ENCODE measurements at places on chromosomes 13 and 19.
A peak's percentile ranks its signal among the peaks of the same experiment; 100 is the strongest.

GRCh38 chr13:101230271-101230890, 185.9 kb downstream of the NALCN start:
- no peak for DNase-seq

DNA sequence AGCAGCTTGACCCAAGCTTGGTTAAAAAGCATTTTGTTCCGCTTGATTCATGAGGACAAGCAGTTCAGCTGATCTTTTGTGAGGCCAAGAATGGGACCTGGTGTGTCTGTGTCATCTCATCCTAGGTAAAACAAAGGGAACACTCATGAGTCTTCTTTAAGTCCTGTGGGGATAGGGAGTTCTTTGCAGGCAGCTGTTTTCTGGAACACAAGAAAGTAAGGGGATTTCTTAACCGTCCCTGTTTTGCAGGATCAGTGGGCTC, 134.5 kb upstream of the TMTC4 start:
- no peak for DNase-seq

- DNase-seq = no peak
These were observed 16.8 kb upstream of the CERS4 start for GRCh38 chr19:8192221-8192820.

DNA sequence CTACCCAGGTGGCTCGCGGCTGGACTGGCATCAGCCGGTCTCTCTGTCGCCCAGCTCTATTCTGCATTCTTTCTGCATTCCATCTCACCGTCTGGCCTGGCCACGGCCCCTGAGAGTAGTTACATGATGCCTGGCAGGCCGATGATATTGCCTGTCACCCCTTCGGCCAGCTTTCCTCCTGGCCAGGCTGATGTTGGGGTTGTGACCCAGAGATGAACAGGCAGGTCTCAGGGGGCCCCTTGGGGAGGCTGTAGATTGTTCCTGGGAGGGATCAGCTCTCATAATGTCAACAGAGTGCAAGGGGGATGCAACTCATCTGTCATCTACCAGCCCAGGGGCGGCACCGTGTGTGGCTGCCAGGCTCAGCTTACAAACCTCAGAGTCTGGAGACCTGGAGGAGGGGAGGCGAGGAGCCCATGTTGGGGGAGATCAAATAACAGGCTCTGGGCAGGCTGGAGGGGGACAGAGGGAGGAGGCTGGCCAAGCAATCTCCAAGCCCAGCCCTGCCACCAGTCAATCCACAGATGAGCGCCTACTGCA, 13.6 kb upstream of the FBXO17 start:
- DNase-seq = no peak

DNA sequence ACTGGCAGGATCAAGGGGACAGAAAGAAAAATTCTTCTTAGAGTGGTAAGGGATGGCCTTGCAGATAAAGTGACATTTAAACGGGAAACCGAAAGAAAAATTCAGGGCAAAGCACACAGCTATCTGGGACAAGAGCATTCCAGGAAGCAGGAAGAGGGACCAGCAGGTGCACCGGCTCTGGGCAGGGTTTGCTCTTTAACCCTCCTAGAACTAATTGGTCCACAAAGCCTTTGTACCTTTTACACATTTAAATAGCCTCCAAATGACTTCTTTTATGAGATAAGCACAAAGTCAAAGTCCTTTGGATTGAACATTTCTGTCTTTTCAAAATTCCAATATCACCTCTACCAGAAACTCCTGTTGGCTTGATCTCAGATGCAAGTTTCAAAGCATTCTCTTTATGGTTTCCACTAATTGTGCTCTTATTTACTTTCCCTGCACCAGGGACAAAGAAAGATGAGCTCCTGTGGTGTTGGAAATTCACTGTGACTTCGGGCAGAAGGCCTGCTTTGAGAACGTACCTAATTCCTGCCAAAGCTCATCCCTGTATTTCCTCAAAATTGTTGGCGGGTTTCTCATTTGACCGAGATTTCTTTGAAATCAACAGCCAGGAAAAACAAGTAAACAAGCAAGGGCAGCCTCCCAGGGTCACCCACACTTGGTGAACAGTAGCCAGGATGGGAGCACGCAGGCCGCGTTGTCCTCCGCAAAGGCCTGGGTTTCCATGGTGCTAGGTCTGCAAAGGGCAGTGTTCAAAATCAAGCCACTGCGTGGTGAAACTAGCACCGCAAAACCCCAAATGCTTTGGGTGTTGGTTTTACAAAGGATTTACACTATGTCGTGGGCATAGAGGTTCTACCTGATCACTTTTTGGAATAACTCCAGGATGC, 98.6 kb downstream of the IRS2 start:
- DNase-seq = no peak

- DNase-seq = no peak
These were observed 5.8 kb downstream of the CPAMD8 start for GRCh38 chr19:17020823-17021222.

GRCh38 chr13:91169321-91170050, 178.0 kb upstream of the MIR17HG start:
- DNase-seq = no peak

DNA sequence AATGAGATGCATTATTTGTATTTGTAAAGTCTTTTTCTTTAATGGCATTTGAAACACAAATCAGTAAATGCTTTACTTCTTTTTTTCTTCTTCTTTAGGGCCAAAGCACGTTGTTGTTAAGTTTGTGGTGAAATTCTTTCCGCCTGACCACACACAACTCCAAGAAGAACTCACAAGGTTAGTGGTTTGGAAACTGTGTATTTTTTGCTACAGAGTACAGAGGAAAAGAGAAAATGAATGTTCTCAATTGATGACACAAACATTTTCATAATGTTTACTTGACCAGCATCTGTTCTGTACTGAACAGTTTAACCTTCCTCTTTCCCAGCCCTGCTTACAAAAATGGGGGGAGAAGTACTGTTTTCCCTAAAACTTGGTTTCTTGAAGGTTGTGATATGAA, 190.9 kb upstream of the RNF113B start:
- DNase-seq = no peak

DNA sequence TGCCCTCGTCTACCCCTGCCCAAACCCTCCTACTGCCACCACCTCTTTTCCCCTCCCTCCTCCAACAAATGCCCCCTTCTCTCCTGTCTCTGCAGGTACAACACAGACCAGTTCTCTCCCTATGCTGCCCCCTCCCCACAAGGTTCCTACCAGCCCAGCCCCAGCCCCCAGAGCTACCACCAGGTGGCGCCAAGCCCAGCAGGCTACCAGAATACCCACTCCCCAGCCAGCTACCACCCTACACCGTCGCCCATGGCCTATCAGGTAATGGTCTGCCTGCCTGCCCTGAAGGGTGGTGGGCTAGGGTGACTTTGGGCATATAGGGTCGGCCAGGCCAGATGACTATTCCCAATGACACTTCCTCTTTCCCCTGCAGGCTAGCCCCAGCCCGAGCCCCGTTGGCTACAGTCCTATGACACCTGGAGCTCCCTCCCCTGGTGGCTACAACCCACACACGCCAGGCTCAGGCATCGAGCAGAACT, 6.5 kb upstream of the TIMM50 start:
- peak; percentile 77 for DNase-seq

DNA sequence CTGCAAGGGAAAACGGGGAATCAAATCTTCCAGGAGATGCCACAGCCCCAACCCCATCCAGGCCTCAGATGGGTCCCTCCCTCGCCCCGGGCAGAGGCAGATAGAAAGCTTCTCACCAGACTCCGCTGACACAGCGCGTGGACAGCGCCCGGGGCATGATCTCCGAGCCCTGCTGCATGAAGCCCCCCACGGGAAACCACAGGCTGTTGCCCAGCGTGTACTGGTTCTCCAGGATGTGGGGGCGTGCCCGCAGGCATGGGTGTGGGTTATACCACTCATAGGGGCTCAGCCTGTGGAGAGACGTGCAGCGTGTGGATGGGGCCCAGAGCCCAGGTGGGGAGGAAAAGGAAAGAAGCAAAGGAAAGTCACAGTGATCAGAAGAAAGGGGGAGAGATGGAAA, 27.2 kb upstream of the ATP1A3 start:
- no peak for DNase-seq

DNA sequence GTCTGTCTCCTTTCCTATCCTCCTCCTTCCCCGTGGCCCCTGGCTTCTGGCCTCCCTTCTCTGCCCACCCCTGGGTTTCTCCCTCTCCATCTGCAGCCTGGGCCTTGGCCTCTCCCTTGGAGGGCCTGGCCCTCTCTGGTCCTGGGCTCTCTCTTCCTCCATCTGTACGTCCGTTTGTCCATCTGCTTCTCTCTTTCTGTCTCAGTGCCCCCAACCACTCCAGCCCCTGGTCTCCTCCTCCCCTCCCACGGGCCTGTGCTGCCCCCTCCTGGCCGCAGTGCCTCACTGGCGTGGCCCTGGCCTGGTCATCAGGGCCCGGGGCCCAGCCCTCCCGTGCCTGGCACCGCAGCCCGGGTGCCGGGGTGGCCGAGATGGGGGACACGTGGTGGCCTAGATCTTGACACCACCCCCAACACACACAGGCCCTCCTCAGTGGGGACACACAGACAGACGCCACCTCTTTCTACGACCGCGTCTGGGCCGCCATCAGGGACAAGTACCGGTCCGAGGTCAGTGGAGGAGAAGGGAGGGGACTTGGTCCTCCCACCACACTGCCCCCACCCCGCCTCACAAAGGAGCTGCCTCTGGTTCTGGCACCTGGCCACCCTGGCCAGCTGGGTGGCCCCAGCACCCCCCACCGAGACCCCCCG, 11.3 kb downstream of the PRKCSH start:
- DNase-seq = peak; percentile 40

GRCh38 chr19:51114087-51114729, 6.0 kb upstream of the CTU1 start:
- DNase-seq = peak; percentile 33

DNA sequence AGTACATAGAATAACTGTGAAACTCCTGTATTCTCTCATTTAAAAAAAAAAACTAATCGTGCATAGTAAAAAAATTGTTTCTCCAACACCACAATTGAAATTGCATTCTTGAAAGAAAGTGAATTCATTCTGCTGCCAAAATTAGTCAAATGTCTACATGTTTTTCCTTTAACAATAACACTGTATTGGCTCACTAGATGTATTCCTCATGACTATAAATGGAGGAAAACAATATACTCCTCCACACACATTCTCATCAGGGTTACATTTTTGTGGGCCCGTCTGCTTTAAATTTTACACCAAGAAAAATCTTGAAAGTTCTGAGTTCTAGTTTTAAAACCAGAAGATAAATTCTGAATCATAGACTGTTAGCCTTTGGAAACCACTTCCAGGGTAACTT, 233.6 kb downstream of the KLF12 start:
- no peak for DNase-seq

DNA sequence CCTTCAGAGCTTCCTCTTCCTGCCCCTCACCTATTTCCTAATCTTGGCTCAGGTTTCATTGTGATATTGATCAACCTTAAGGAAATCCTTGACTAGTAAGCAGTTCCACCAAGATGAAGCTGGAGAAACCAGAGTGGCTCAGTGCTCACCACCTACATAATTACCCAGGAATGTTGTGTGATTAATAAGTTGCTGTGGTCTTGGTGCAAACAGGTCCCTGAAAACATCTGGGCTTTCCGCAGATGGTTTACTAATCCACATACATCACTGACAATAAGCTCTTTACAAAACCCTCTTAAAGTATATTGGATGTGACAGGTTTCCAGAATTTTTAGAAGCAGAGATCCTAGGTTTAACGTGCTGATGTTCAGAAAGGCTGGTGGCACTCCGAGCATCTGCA, 8.6 kb upstream of the SERP2 start:
- DNase-seq = no peak

DNA sequence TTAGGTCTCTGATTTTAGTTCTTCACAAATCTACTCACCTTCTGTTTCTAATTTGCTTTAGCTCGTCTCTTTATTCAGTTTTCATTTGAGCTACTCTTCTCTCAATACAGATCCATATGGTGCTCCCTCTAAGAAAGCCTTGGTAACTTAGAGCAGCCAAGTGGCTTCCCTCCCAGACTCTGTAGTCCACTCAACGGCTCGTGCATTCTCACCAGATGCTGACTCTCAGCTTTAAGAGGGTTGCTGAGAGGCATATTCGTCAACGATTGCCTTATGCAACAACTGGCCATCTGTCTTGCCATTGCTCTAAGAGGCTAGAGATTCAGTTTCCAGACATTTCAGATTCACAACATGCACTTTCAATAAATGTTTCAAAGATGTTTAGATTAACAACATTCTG, 785.8 kb upstream of the SLC10A2 start:
- no peak for DNase-seq

GRCh38 chr13:110047496-110047895, 259.5 kb downstream of the COL4A1 start:
- DNase-seq = no peak

- DNase-seq = no peak
These were observed 507.4 kb upstream of the KLF12 start for GRCh38 chr13:74641586-74641985.

DNA sequence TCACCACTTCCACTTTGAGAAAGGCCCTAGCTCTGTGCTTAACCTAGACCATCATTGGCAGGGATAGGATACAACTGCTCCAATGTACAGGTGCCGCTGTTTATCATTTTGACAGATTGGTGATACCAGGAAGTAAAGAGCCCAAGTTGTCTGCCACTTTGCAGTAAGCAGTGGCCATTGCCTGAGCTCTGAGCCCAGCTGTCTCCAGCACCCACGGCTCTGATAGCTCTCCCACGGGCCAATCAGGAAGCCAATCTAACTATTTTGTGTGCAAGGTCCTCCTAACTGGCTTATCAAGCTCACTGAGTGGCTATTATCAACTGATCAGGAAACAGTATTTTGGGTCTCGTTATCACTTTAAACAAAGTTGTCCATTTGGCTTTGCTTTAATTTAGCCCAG, 181.1 kb downstream of the DCT start:
- no peak for DNase-seq

DNA sequence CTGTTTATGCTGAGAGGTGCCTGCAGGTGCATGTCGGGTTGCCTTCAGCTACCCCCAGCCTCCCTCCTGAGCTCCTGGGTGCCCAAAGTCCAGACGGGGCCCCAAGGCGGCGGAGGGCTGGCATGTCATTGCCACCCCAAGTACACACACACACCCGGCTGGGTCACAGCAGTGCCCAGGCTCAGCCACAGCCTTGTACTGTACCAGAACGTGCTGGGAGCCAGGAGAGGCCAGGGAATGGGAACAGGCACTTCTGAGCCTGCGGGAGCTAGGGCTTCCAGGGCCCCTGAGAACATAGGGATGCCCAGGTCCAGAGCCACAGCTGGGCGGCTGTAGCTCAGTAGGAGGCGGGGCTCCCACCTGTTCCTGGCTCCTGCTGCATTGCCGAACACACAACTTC, 51.0 kb upstream of the MAB21L1 start:
- no peak for DNase-seq

DNA sequence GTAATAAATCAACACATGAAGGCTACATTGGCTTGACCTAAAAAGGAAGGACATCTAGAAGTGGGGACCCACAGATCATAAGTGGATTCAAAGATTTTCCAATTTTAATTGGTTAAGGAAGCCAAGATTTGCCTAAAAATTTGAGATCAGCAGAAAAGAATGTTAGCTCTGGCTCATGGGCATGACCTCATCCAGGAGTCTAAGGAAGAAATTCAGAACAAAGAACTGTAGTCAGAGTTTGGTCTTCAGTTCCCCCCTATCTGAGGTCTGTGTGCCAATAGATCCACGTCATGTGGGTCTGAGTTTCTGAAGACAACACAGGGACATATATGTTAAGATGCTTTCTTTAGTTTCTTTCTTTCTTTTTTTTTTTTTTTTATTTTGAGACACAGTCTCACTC, 648.8 kb upstream of the SPRY2 start:
- DNase-seq = no peak

All from CD4-positive, alpha-beta T cell treated with Interleukin-21 for 1 hour (primary cell).